ENCODE measurements at places on chromosomes 5 and 9.

DNA sequence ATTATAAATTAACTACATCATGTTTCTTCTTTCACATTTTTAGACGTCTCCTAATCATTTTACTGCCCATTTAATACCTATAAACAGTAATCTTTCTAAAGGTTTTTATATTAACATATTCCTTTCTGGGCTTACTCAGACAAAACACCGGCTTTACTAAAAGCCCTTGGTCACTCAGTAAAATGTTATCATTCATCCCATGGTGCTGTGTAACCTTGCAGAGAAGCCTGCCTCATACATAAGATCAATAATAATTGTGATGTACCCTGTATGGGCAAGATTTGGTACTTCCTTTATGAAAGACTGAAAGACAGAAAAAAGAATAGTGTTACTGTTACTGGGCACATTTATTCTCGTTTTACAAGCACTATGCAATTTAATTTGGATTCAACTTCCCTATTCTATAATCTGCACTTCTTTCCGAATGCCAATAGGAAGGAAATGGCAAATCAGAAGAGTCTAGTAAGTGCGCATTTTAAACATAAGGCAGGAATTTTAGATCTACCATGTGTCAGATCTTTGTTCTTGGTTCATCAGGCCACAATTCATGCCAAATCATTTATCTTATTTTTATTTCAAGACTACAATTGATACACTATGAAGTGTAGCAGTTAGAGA is 522.2 kb downstream of the CSNK1G3 start:
- DNase-seq = no peak

- no peak for DNase-seq
These were observed 110.1 kb downstream of the MARCHF3 start for GRCh38 chr5:126920291-126920690.

DNA sequence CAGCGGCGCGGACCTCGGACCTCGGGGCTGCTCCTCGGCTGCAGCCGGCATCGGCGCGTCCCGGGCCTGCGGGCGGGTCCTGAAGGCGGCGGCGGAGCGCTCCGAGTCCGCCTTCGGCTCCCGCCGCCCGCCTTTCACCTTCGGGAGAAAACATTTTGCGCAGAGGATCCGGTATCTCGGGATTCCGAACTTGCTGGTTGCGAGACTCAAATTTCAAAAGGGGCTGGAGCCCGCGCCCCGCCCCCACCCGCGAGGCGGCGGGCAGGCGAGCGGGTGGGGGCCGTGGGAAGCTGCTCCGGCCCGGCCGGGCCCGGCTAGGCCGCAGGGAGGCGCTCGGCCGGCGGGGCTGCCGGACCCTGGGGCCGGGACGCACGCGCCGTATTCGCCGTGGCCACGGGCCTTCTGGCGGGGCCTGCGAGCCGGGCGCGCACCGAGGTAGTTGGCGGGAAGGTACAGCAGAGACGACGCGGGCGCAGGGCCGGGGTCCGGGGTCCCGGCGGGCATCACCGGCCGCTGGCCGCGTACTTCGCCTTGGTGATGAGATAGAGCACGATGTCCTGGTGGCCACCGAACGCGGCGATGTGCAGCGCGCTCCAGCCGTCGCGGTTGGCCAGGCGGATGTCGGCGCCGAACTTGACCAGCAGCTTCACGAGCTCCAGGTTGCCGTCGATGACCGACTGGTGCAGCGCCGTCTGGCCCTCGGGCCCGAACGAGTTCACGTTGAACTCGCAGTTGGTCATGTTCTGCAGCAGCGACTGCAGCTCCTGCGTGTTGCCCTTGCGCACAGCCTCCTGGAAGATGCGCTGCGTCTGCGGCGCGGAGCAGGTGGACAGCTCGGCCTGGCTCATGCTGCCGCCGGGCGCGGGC is 757 bp downstream of the NRARP start:
- no peak for DNase-seq

GRCh38 chr5:168415971-168416370 is 70.3 kb upstream of the RARS1 start:
- no peak for DNase-seq

- DNase-seq = no peak
These were observed 183.6 kb downstream of the CFAP90 start for GRCh38 chr5:7667216-7667767.

DNA sequence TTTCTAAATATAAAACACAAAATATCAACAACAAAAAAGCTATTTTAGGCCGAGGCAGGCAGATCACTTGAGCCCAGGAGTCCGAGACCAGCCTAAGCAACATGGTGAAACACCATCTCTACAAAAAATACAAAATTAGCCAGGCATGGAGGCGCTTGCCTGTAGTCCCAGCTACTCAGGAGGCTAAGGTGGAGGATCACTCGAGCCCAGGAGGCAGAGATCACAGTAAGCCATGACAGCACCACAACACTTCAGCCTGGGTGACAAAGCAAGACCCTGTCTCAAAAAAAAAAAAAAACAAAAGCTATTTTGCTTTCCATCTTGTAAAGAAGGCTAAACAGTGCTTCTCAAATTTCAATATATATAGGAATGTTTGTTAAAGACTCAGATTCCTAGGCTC is 11.3 kb downstream of the C5orf15 start:
- no peak for DNase-seq

DNA sequence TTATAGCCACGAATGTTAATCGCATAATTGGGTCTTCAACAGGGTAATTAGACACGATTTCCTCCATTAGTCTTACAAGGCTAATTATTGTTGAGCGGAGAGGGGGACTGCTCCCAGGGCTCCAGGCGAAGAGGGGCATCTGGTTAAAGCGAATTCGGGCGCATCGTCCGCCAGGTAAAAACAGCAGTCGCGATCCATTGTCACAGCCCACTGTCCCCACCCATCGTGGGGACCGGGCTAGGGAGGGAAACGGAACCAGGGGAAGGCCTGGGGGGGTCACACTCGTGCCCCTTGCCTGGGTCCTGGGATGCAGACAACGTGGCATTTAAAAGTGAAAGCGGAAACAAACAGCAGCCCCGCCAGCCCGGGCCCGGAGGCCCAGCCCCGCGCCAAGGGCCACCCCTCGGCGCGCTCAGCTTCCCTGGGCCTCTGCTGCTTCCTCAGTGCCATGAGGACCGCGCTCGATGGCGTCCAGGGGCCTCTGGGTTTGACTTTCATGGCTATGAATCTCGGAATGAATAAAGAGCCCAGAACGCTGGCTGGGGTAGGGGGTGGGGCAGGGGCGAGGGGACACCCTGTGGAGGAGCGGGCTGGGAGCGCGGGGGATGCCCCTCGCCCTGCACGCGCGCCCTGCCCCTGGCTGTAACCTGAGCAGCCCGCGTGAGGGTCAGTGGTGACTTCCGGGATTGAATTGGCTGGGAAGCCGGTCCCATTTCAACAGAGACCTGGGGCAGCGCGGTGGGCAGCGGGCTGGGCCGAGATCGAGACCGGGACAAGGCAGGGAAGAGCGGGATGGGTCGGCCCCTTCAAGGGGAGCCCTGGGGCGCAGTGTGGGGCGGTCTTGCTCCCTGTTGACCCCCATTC is 99.9 kb downstream of the GTF3C4 start:
- DNase-seq = no peak

- DNase-seq = no peak
These were observed 1458.8 kb upstream of the ACO1 start for GRCh38 chr9:30925635-30926034.

- no peak for DNase-seq
These were observed 986 bp downstream of the PLPP1 start for GRCh38 chr5:55533521-55534435.

GRCh38 chr5:100646011-100646410 is 110.8 kb downstream of the FAM174A start:
- no peak for DNase-seq

GRCh38 chr5:170365011-170365410 is 24.2 kb downstream of the KCNMB1 start:
- DNase-seq = no peak

DNA sequence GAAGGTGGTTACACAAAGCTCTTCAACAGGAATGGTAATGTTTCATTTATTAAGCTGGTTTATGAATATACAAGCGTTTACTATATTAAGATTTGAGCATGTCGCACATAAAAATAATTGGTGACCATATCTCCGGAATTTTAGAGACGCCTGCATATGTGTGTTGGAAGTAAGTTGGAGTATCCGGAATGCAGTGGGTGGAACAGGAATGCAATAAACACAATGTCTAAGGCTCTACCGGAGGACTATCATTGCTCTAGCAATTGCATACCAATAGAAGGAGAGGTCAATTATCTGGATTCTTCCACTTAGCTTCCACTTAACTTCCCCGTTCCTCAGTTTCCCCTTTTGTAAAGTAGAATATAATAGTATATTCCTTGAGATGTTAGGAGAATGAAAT is 1.1 kb upstream of the CEP78 start:
- DNase-seq = no peak

DNA sequence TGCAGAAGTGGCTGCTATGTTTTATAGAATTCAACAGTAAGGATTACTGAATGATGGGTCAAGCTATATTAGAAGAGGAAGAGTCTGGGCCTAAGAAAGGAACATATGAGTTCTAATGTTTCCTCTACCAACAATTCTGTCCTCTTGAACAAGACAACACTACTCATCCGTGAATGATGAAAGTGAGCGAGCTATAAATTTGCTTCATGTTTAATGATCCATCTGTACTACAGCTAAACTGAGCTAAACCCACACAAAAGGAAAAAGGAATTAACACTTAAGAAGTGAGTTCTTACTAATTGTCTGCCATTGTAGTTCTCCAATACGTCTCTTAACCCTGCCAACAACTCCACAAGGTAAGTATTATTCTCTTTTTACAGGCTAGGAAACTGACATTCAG is 204.4 kb downstream of the GLIS3 start:
- no peak for DNase-seq

DNA sequence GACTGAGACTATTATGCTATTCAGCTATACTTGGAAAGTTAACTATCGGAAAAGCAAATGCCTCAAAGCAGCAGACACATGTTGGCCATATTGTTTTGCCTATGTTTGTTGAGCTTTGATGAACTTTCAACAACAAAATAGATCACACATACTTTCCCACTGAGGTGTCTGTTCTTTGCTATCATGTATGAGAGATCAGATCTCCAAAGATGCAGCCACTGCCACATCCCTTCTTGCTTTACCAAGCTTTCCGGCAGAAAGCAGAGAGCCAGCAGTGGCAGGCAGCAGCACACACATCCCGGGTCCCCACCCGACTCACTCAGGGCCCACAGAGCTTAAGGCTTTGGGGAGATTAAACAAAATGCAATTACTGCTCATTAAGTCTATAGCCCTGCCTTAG is 18.8 kb downstream of the ZBTB5 start:
- DNase-seq = no peak

DNA sequence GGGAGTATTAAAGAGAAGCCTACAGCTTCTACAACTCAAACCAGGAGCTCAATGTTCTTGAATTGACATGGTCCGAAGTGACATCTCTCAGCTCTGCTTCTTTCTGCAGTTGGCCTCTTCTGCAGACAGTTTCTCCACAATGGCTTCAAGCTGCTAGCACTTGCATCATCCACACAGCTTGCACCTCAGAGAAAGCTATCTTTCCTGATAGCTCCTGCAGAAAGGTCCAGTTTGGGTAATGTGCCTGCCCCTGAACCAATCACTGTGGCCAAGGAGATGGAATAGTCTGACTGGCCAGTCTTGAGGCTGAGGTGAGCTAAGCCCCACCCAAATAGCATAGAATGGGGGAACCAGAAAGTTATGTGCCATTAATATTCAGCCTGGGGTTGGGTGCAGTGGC is 95.8 kb upstream of the ABCA1 start:
- DNase-seq = no peak

- no peak for DNase-seq
These were observed 1015.0 kb downstream of the CDH9 start for GRCh38 chr5:26023361-26023760.

All from AG04449 (cell line).